HepG2 (cell line): ENCODE measurements at places on chromosomes 1 and 21. TPM values are rescaled to one million over a fixed set of nuclear protein-coding genes. Genes with fewer than 3 reads are reported as not detected.

The RXRG gene
- not detected in 2 replicates for polyA plus RNA-seq

The ESPN gene
- polyA plus RNA-seq, result 54.2 and 70.4 TPM in 2 replicates

The CELA2A gene
- polyA plus RNA-seq, result not detected in 2 replicates

The PEX10 gene
- 16.1 and 21.0 TPM in 2 replicates for polyA plus RNA-seq

The ESRRG gene
- polyA plus RNA-seq, result not detected in 2 replicates

The S100A9 gene
- 0.61 and 0.69 TPM in 2 replicates for polyA plus RNA-seq

The CFHR5 gene
- polyA plus RNA-seq, result not detected in 2 replicates
